ENCODE measurements at places on chromosomes 3 and 15. TPM values are rescaled to one million over a fixed set of nuclear protein-coding genes. Genes with fewer than 3 reads are reported as not detected.

GRCh38 chr3:189602471-189602870, 28.7 kb upstream of the TP63 start:
- no peak for DNase-seq

DNA sequence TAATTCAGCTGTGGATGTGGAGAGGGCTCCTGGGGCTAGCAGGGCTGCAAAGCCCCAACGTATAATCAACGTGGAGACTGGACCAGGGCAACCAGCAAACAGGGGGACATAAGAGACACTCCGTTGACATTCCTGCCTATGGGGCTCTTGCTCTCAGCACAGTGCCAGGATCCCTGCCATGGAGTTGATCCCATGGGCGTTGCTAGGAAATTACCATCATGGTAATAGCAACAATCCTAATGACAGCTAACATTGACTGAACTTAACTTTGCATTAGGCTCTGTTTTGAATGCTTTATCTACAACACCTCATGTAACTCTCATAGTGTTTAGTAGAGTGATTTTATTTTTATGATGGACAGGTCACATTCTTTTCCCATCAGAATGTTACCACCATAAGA, 16.9 kb downstream of the GASK1A start:
- no peak for DNase-seq

DNA sequence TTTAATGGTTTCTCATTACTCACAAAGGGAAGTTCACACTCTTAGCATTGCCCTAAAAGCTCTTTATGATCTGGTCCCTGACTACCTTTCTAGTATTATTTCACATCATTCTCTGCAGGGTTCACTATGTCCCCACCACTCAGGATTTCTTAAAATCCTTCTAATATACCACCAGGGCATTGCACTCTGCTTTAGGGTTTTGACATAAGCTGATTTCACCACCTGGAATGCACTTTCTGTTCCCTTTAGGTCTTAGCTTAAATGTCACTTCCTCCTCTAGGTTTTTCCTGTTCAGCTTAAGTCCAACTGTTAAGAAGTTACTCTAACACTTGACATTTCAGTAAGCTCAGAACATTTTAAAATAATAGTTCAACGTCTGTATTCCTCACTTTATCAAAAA, 81.7 kb downstream of the HCN4 start:
- no peak for DNase-seq

Gene PTX3
- 24.6 TPM for total RNA-seq

Gene OCA2
- total RNA-seq, result 1.4 TPM

Gene DUOXA2
- not detected for total RNA-seq

Gene FES
- 23.0 TPM for total RNA-seq

Gene EEF1AKMT4
- total RNA-seq, result 1.7 TPM
